ENCODE measurements at places on chromosomes 3 and 15.

- no peak for DNase-seq
Observed at GRCh38 chr3:30020380-30020779, 586.0 kb upstream of the TGFBR2 start.

DNA sequence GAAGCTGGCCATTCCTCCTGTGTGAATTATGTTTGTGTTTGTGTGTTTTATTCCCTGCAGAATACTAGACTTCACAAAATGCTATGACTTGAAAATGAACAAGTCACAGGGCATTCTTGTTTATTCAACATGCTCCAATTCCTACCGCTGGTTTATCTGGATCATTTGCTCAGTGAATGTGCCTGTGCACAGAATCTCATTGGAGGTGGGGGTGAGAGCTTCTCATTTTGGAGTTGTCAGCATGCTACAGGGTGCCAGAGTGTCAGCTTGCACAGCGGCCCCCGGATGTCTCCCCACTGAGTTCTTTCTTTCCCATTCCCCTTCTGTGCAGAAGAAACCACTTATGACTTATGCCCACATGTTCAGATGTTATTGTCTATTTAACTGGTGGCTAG, 428.7 kb downstream of the ROBO2 start:
- no peak for DNase-seq

DNA sequence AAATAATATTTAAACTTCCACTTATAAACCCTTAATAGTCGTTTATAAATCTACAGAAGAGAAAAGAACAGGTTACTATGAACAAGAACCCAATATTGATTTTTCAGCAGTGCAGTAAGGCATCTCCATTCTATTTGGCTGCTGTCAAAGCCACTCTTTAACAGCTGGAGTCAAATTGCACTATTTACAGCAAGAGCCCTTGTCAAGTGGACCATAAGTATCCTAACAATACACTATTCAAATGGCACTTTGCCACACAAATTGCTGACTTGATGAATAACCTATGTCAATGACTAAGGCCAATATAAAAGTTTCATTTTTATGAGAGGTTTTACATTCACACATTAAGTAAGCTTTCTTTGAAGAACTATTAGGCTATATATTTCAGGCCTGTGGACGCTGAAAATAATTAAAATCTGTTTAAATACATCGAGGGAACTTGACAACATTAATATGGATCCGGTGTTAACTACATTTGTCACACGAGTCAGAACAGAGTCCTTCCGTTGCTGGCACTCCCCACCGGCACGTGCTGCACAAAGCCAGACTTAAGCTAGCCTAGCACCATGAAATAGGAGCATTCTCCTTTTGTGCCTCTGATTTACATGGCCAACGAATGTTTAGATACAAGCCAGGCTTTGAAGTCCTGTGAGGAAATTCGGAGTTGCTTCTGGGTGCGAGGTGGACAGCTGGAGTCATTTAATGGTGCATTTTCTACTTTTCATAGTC, 100.5 kb downstream of the WDR72 start:
- DNase-seq, result no peak

DNA sequence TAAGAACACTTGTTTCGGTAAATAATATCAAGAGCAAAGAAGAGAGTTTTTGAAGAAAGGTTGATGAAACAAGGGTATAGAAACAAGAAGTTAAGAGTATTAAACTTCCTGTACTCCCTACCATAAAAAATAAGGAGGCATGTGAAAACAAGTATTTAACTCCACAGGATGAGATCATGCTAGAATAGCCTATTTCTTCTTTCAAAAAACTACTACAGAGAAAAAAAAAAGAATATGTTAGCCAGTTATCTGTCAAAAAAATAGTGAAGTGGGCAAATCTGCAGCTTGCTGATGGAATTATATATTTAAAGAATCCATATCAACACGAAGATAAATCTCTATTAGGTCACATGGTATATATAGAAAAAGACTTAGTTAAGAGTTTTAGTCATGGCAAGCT, 33.4 kb downstream of the SETD2 start:
- DNase-seq, result no peak

DNA sequence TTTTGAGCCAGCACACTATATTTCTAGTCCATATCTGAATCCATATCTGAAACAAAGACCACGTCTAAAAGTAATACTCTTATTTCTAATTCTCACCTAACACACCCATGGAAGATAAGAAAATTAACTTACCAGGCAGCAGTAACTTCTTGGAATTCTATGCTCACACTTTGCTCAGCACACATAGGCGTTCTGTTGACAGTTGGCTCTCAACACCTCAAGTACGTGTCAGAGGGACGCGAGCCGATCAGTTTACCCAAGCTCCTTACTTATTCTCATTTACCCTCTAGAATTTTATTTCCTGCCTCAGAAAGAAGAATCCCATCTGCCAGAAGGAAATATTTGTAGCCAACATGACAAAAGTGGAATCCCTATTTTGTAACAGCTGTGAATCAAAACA, 911.9 kb downstream of the FHIT start:
- DNase-seq, result no peak
